IPS DF 6.9 (cell line): ENCODE measurements at places on chromosomes 12 and 14.

DNA sequence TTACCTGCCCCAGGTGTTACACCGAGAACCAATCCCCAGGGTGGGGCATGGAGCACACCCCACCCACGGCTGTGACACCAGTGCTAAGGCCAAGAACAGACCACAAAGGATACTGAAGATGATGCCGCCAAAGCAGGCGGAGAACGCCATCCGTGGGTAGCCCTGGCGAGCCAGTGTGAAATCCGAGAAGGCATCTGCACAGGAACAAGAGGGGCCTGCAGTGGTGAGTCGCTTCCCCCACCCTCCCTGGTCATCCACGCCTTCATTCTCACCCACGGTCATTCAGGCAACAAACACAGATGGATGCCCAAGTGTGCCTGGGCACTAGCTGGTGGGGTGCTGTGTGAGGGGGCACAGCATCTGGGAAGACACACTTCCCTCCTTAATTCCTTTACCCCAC is 28.5 kb downstream of the SLC8B1 start:
- no peak for DNase-seq

DNA sequence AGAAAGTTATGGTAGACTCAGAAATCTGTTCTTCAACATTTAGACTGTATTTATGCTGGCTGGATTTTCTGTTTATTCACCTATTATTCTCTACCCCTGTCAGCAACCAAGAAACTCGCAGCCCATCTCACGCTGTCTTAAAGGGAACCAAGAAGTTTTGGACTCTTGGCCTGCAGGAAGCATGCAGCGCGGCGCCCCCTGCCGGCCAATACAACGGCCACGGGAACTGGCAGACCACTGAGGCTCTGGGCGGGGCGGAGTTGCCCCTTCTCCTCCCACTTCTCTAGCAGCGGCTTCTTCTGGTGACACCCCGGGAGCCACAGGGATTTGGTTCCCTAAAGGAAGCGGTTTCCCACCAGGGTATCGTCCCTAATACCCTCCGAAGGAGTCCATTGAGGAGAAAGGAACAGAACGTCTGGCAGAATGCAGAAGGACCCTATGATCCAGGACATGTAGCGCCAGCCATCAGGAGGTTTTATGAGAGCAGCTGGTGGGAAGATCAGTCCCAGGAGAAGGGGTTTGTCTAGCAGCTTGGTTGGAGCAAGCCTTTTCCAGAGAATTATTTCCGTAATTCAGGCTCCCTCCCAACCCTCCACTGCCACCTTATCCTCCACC is 21.0 kb upstream of the RNASE2 start:
- DNase-seq = peak; percentile 48

- no peak for DNase-seq
Measured at GRCh38 chr12:47414511-47414910, 291.3 kb downstream of the RPAP3 start.

GRCh38 chr14:70724944-70725343 is 83.2 kb downstream of the TTC9 start:
- DNase-seq = no peak

DNA sequence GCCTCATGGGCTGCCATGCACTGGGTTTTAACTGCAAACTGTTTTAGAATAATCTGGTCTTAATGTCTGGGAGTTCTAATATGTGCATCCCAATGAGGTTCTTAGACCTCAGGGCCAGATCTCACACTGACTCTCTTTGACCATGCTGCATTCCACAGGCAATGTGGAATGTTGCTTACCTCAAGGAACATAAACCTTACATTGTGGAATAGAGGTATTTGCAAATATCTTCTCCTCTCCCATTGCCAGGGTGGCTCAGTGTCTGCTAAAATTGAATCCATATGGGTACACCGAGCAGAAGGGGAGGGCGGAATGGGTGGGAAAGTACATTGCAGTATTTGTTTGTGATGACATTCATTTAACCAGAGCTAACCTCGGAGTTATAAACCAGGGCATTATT is 78.6 kb downstream of the CHST11 start:
- no peak for DNase-seq

GRCh38 chr12:52354200-52354599 is 13.1 kb downstream of the KRT85 start:
- no peak for DNase-seq

DNA sequence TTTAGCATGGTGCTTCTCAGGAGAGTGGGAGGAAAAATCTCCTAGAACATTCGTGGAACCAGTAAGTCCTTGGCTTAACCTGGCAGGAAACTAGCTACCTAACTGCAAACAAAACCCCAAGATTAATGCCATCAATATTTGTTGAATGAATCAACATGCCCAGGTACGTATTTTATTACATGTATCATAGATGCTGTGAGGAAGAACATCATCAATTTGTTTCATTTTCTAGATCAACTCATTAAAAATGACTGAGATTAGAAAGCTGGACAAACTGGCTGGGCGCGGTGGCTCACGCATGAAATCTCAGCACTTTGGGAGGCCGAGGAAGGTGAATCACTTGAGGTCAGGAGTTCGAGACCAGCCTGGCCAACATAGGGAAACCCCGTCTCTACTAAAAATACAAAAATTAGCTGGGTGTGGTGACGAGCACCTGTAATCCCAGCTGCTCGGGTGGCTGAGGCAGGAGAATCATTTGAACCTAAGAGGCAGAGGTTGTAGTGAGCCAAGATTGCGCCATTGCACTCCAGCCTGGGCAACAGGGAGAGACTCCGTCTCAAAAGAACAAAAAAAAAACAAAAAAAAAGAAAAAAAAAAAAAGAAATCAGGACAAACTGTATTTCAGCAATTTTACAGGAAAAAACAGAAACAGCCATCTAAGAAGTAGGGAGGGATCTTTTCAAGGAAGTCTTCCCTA is 88.7 kb downstream of the NTN4 start:
- no peak for DNase-seq

DNA sequence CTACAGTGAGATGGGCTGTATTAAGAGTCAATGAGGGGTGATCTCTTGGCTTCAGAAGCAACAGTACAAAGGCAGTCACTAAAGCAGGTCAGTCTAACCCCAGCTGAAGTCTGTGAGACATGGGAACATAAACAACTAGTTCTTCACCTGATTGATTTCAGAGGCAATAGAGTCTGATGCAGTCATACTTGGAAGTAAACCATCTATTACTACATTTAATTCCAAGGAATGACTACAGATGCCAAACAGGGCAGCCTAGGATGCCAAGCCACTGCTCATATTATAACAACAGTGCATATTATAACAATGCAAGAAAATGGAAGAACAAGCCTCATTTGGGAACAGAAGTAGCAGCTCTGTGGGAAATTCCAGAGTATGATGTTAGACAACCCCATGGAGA is 35.8 kb downstream of the GRIN2B start:
- DNase-seq = no peak

GRCh38 chr12:45852508-45852907 is 123.0 kb downstream of the ARID2 start:
- no peak for DNase-seq

DNA sequence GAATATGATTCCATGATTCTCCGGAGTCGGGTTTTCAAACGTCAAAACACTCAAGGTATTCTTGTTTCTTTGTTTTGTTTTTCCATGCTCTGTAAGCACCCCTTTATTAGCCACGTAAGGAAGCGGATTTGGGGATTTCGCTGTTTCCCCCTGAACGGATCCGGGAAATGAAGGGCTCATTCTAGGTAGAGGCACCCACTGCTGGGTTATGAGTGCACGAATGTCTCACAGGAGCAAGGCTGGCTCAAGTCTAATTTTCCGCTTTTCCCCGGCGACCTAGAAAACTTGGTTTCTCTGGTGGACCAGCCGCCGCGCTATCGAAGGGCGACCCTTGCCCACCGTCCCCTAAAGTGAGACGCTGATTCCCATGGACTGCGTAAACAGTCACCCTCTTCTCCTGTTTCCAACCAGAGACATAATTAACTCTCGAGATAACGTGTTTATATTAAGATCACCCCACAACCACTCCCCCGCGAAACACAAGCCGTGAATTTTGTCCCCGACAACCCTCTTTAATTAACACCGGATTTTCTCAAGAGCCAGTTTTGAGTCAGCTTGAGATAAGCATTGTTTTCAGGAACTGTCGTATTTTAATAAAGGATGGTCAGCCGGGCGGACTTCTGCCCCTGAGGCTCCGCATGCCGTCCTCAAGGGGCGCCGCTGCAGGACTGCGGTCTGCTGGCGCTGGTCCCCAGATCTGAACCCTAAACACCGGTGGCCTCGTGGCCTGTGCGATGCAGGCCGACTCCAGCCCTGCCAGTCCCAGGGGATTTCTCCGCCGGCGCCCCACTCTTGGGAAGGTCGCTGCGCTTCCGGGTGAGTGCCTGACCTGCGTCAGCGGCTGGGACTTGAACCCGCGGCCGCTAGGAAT is 515 bp upstream of the ABCC9 start:
- no peak for DNase-seq

GRCh38 chr12:53939141-53940108 is 794 bp downstream of the HOXC13 start:
- no peak for DNase-seq

DNA sequence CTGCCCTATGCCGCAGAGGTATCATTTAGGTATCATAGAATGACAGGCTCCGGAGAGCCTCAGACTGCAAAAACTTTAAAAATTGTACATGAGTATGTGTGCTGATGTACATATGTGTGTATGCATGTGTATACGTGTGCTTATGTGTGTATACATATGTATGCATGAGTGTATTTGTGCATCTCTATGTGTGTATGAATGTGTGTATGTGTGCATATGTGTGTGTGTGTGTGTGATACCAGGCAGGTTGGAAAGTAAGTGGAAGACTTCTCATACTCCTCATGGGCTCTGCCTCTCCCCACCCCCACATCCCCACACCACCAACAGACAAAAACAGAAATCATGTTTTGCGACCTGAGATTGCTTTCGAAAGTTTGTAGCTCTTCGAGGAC is 621 bp upstream of the TMEM117 start:
- no peak for DNase-seq

DNA sequence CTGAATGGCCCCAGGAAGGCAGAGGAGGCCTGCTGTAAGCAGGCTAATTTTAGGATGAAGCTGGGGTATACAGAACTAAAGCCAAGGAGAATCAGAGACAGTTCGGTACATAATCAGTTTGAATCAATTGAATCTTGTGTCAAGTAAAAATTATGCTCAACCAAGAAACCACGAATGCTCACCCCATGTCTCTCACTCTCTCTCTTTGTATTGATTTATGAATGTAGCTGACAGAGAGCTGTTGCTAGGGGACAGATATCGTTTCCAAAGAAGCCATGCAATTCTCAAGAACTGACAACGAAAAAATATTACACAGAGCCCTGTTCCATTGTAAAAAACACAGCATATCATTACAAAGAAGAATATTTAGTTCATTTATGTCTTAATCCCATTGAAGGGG is 151.1 kb upstream of the PKP2 start:
- no peak for DNase-seq

DNA sequence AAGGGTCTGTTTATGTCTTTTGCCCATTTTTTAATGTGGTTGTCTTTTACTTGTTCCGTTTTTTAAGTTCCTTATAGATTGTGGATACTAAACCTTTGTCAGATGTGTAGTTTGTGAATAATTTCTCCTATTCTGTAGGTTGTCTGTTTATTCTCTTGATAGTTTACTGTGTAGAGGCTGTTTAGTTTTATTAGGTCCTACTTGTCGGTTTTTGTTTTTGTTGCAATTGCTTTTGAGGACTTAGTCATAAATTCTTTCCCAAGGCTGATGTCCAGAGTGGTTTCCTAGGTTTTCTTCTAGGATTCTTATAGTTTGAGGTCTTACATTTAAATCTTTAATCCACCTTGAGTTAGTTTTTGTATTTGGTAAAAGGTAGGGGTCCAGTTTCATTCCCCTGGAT is 33.9 kb downstream of the SLC39A9 start:
- DNase-seq = no peak

DNA sequence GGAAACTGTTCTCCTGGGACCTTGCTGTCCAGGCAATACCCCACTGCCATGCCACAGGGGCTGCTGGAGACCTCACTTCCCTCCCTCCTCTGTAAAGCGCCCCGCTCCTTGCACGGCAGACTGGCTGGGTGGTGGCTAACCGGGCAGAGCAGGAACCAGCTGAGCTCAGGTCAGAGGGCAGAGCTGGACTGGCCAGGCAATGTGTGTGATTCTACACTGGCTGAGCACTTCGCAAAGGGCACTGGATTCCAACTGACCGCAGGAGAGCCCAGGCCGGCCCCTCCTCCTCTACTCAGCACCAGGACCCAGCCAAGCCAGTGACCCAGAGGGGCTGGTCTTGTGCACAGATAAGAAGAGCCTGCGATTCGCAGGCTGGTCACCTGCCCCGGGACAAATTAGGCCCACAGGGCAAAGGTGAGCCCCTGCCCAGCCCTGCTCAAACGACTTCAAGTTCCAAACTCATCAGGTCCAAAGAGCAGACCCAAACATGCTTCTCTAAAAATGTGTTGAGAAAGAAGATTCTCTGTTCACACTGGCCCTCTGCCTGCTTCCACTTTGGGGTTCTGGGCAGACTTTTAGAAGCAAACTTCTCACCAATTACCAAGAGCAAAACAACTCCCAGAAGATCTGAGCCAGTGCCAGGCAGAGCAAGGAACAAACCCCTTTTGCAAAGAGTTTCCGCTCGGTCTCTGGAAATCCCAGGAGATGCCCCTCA is 54.9 kb upstream of the DIO3 start:
- DNase-seq = no peak

DNA sequence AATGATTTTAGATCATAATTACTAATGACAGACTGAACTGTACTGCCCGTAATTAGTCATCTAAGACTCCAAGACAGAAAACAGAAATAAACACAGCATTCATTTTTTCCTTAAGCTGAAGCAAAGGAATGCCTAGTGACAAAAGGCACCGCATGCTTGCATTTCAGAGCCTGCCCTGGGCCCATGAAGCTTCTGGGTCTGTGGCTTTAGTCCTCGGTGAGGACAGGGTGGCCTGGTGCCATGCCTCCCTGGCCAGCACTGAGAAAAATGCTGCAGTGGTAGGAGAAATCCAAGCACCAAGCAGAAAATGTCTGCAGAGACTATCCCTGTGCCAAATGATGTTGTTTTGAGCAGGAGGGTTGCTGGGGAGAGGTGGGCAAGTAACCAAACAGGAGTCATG is 171.6 kb downstream of the CALM1 start:
- DNase-seq = no peak

GRCh38 chr14:35344107-35344807 is 52.1 kb downstream of the PSMA6 start:
- no peak for DNase-seq

DNA sequence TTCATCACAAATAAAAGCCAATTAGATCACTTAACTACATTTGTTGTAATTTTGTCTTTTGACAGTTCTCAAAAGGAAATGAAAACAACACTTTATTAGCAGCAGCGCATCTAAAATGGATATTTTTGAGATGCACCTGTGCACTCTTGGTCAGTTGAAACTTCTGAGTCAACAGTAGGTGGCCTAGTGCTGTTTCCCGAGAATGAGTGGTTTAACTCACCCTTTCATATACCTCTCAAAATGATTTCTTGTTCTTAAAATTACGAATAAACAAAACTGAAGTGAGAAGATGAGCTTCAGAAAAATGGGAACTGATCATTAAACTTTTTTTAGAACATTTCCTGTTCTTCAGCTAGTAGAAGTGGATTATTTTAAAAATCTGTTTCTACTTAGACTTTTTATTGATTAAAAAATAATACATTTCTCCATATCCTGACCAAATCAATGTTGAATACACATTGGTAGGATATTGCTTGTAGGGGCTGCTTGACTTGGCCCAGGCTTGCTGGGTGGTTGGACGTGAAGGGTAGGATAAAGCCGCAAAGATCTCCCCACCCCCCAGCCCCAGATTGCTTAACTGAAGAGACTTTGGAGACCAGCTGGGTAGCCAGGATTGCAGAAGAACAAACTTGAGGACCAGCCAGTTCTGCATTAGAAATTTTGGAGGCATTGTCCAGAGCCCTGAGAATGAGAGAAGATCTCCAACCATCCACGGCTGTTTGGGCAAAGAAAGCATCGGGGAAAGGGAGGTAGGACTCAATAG is 22.3 kb upstream of the STK38L start:
- no peak for DNase-seq
